ENCODE measurements at places on chromosomes 5 and 9.

DNA sequence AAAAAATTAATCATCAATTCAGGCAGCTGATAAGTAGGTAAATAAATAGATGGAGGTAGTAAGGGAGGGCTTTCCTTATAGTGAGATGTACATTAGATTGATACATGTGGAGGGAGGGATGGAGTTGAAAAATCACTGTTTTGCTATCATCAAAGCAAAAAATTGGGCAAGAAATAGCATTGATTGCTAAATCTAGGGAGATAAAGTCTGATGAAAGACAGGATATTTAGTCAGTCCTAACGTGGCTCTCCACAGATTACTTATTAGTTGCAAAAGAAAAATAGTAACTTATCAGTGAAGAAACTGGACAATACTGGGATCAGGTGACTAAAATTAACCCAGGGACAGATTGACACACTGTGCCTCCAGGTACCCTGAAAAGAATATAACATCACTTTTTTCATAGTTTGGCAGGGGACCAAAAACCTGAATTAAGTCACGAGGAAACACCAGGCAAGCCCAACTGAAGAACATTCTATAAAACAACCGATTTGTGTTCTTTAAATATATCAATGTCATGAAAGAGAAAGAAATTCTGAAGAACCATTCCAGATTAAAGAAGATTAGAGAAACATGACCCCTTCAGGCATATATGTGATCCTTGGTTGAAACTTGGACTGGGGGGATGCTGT lies 27.1 kb upstream of the GOLPH3 start:
- DNase-seq: no peak

DNA sequence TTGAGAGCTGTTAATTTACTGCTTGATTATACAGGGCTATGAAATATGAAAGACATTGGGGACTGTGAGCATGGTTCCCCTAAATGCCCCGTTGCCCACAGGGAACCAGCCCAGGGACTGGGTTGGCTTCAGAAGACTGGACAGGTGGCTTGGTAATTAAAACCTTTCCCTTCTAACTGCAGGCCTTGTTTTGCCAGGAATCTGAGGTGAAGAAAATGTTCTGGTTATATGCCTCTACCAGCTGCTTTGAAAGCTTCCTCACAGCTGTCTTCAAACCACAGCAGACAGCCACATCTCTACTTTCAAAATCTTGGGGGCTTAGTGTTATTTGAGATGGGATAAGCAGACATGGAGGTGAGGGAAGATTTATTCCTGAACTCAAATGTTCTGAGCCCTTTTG lies 153.3 kb upstream of the SPRY4 start:
- DNase-seq: no peak

DNA sequence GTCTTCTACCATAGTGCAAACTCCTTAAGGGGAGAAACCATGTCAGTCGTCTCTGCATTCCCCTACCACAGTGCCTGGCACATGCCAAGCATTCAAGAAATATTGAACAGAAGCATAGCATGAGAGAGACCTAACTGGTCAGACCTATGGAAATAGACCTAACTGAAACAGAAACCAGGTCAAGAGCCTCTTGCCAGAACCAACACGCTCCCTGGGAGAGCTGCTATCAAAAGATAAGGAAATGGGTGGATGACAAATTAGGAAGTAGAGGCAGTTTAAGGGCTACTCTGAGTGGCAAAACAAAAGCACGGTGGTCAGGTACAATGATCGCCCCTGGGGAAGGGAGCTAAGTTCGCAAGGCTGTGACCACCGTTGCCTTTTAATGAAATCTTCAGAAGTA lies 66.0 kb upstream of the SMIM15 start:
- DNase-seq: no peak

- no peak for DNase-seq
These were observed 70.2 kb downstream of the NR2F1-AS1 start for GRCh38 chr5:93510626-93511380.

DNA sequence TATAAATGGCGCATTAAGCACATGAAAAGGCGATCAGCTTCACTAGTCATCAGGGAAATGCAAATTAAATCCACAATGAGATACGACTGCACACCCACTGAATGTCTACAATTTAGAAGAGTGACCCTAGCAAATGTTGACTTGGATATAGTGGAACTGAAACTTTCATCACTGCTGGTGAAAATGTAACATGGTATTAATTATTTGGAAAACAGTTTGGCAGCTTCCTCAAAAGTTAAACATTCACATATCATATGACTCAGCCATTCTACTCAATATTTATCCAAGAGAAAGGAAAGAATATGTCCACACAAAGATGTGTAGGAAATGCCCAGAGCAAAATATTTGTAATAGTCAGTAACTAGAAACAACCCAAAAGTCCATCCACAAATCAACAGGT lies 146.5 kb downstream of the LPAR1 start:
- no peak for DNase-seq

DNA sequence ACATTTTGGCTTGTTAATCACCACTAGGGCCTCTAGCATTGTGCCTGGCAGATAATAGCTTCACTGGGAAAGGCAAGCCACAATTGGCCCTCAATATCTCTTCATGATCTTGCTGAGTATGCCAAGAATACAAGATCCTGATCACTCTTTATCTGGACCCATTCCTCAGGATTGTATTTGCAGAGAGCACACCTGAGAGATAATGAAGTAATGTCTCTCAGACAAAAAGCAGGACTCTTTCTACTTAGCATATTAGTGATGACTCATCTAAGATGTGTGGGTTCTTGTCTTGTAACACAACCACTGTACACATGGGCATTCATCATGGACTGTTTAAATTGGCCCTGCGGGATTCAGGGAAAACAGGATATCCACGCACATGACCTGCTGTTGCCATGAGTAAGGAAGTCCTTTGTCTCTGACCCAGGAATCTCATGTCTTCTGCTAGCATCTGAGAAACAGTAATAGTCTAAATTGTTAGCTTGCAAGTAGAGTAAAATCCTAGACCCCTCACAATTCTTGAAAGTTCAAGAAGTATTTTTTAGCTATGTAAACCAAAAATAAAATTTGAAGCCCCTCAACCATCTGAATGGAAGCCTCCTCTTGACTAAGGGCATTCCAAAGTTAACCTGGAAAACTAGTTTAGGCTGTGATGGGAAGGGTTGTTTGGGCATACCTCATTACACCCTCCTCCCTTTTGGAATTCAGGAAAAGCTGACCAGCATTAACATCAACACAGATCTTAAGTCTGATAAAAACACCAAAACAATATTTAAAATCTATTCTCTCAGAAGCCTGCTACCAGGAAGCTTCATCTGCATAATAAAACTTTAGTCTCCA lies 28.0 kb upstream of the NFIL3 start:
- DNase-seq: no peak

- no peak for DNase-seq
These were observed 25.4 kb upstream of the DAB2IP start for GRCh38 chr9:121626012-121626411.

- DNase-seq: no peak
These were observed 289.4 kb downstream of the EFNA5 start for GRCh38 chr5:107381189-107381856.

DNA sequence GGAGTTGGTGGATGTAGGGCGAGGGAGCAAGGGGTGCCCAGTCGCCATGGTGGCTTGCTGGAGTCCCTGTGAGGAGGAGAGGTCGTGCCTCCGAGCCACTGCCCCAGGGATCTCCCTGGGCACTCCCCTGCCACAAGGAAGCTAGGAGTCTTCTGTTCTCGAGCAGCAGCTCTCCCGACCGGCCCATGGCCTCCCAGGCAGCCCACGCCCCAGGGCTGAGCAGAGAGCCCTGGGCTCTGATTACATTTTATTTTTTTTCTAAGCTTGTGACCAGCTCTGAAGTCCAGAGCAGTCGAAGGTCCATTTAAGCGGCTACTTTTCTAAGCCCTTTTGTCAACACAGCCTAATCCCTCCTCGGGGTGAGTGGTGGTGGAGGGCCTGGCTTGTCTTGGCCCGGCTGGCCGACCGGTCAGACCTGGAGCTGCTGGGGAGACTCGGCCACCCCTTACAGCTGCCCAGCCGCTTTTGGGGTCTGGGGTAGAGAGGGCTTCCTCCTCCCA lies 2.1 kb downstream of the RXRA start:
- no peak for DNase-seq

DNA sequence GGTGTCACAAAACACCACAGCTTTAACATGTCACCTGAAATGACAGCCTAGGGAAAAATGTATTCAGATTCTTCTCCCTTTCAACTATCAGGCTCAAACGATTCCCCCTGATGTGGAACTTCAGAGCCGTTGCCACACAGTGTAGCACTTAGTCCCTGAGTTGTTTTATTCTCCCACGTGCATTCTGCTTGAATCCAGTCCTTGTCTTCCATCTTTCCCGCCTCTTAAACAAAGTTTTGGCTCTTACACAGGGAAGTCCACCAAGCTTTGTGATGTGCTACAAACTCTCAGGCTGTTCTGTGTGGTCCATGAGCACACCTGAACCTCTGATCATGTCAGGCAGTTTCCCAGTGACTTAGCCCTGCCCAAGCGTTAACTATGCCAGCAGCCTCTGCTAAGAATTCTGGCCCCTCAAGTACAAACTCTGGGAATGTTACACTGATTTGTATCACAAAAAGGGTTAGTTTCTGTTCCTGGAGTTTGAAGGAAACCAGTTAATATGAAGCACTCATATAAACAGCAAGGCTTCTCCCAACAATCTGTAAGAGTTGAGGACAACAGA lies 45.8 kb upstream of the RNF38 start:
- no peak for DNase-seq

DNA sequence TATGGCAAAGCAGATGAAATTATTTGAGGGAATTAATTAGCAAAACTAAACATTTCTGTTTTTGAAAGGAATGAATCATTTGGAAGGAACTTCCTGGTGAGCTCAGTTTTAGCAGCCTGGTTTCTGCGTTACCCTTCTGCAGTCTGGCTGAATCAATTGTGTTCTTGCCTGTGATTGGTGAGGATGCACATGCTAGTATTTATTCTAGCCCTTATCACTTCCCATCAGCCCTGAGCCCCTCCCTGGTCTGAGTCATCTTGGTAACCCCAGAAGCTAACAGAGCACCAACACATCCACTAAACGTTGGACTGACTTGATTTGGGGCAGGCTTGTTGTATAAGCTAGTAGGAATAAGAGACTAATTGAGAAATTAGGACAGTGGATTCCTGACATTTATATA lies 6.6 kb downstream of the TJP2 start:
- no peak for DNase-seq

DNA sequence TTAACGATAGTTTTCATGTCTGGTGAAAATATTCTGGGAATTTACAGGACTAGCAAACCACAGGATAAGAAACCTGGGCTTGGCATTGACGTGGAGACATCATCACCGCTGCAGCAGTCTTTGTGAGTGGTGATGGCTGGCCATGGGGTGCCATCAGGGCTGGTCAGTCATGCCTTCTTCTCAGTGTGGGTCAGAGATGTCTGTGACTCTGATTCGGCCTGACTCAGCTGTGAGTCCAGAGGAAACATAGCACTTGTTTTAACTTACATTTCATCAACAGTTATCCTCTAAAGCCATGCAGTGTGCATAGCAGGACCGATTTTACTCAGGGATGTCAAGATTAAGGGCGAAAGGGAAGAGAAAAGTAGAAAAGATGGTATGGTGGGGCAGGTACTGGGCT lies 33.2 kb upstream of the CYFIP2 start:
- no peak for DNase-seq

DNA sequence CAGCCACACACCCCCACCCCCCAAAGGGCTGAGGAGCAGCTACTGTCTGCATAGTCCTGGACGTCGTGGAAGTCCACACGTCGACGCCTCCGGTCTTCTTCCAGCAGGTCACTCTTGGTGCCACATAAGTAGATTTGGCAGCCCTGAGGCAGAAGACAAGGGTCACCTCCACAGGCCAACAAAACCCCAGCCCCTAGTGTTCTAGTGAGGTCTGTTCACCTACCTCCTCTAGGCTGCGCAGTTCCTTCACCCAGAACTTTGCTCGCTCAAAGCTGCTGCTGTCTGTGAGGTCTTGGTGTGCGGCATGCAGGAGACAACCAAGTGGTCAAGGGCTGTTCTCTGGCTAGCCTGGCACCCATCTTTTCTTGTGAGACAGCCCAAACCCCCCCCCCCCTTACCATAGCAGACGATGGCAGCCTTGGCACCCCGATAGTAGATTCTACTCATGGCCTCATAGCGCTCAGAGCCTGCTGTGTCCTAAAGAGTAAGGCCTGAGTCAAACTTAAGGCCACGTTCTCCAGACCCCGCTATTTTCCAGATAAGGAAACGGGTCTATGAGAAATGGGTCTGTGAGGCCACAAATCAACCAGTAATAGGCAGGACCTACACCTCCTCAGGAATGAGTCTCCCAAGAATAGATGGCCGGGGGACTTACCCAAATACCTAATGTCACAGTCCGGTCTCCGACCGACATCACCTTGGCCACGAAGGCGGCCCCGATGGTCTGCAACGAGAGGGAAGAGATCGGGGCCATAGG lies 987 bp downstream of the RAB24 start:
- DNase-seq: no peak

GRCh38 chr9:24351258-24351657 lies 194.4 kb downstream of the IZUMO3 start:
- no peak for DNase-seq

DNA sequence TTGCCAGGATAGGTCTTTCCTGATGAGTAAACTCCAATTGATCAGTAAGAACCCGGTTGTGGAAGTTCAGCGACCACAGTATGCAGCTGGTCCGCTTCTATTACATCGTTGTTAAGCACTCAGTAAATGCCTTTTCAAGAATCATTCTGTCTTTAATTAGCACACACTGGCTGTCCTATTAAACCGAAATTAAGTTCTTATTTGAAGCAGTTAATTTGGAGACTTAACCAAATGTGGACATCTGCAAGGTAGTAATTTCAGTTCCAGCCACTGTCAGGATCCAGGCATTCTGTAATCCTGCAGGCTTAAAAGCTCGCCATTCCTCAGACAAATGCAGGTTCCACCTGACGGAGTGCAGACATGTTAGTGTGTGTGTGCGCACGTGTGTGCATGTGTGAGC lies 254.6 kb downstream of the IRX2 start:
- no peak for DNase-seq

DNA sequence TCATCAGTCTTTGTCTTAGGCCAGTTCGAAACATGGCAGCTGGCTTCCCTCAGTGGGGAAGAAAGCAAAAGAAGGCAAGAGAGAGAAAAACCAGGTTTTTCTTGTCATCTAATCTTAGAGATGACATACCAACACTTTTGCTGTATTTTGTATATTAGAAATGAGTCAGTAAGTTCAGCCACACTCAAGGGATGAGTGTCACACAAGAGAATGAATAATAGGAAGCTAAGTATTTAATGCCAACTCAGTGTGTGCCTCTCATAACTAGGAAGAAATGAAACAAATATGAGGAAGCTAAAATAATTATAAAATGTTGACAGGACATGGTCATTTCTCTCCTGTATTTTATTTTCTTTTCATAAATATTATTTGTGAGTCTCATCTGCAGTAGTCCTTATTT lies 65.3 kb downstream of the CDH12 start:
- DNase-seq: no peak

Measured in NCI-H2227 treated with DMSO at 0.1 percent for 48 hours (cell line).